ENCODE measurements at places on chromosomes 5 and 9.

GRCh38 chr9:126049088-126049487, 277.5 kb upstream of the MVB12B start:
- no peak for DNase-seq

DNA sequence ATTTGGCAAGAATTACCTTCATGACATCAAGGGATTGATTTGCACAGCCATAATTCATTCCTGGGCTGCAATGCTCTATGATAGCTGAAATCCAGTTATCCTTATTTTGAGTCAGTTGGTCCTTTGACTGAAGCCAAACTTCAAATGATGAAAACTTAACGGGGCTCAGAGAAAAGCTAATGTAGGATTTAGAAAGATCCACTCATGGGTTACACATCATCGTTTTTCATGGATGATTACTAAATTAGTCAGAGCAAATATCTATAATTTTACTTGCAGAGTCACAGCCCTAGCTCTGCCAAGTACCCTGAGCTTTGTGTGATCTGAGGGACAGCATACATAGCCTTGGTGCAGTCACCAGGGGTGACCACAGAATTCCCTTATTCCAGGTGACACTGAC, 27.3 kb upstream of the MUSK start:
- DNase-seq = no peak

DNA sequence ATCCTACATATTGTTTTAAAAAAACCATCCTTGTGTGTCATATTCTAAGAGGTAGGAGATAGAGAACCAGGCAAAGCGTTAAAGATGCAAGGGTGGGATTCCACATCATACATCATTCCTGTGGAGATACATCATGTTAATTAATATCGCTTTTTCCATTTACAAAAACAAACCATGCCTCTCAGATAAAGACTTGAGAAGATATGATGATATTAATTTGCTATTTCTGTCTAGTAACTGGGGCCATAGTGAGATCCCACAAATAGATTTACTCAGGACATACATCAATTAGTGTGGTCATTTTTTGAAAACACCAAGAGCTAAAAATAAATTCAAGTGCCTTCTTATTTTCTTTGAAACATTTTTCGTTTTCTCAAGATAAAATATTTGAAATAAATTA, 165.4 kb upstream of the TARS1 start:
- no peak for DNase-seq

GRCh38 chr5:107248066-107248695, 422.6 kb downstream of the EFNA5 start:
- DNase-seq = peak; percentile 0

DNA sequence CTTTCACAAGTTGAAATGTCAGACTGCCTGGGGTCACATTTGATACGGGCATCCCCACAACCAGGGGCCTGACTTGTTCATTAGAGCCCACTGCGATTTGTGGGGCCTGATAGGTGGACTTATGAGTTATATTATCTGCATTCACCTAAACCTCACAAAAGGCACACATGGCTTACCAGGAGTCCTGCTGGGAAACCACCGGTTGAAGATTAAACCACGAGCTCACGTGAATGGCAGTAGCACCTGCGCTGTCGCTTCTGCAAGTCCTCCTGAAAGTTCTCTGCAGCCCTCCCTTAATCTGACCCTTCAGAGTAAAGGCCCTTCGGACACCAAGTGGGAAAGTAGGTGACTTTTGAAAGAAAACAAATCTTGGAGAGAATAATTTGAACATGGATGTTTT, 68.9 kb downstream of the PPIC start:
- DNase-seq = no peak

GRCh38 chr5:37532976-37533740, 154.0 kb downstream of the WDR70 start:
- no peak for DNase-seq

- no peak for DNase-seq
Measured at GRCh38 chr5:154214371-154215106, 24.0 kb downstream of the GALNT10 start.

- DNase-seq = no peak
Measured at GRCh38 chr5:60332244-60333004, 367.5 kb downstream of the DEPDC1B start.

- DNase-seq = no peak
Measured at GRCh38 chr9:36040271-36040925, 3.7 kb downstream of the RECK start.

GRCh38 chr5:94024101-94024500, 282.7 kb upstream of the POU5F2 start:
- no peak for DNase-seq

DNA sequence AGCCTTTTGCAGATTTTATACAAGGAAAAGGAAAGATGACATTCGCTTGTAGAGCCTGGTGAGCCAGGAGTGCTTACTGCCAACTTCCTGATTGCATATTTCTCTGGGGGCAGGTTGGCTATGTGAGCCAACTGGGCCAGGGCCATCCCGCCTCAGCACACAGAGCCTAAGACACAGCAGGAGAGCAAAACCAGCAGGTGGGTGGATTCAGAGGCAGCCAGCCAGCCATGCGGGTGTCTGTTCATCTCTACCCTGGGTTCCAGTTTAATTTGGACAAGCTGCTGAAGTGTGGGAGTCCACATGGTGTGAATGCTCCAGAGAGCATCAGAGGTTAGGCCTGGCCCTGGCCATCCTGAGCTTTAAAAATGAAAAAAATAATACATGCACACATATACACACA, 291.4 kb downstream of the ARHGEF28 start:
- DNase-seq = peak; percentile 83

GRCh38 chr9:68932458-68932857, 81.5 kb downstream of the PRKACG start:
- no peak for DNase-seq

DNA sequence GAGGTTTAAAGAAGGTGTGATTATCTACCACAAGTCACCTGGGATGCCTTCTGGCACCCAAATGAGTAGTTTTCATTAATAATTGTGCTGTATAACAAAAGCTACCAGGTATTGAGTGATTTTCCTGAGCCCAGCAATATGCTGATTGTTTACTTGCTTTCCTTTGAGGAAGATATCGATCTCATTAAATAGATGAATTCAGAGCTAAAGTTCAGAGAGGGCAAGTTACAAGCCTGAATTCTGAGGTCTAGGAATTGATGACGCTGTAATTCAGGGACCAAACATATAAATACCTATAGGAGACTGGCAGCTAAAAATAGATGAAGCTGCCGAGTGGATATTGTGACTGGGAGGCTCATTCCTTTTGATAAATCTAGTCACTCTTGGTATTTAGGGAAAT, 1.1 kb downstream of the ERCC6L2 start:
- DNase-seq = no peak

GRCh38 chr5:132365213-132365612, 4.3 kb upstream of the SLC22A5 start:
- no peak for DNase-seq

DNA sequence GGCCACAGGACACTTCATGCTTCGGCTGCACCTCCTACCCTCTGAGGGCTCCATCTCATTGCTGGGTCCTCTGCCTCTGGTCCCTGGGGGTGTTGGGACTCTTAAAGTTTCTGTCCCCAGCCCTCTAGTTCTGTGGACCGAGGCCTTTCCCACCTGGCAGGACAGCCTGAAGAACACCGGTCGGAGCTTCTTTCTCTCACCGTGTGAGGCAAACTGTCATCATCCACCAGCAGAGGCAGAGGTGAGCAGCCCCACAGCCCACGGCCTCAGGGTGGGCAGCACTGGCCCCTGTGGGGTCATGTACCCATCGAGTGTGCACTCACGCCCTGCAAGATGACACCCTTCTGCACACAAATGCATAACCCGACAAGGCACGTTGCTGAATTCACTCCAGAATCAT, 49.9 kb downstream of the IRX2 start:
- no peak for DNase-seq

- DNase-seq = no peak
Measured at GRCh38 chr5:8434501-8434900, 565.6 kb downstream of the MTRR start.

DNA sequence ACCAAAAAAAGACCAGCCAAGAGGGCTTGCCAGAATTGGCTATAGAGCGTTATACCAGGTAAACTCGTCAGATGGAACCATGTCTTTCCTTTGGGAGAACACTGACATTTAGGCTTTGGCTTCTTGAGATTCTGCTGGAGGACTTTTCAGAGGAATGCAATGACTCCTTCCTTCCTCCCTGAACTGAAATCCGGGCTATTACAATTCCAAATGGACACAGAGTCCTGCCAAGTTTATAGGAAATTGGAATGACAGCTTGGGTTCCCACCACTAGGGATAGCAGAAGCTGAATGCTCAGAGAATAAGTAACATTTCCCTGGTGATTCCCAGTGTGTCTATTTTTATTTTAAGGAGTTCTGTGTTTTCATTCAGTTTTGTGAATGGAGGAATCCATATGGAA, 143.0 kb downstream of the FGF1 start:
- DNase-seq = no peak

- DNase-seq = peak; percentile 32
Measured at GRCh38 chr5:53381-54174, 38.4 kb upstream of the PLEKHG4B start.

- DNase-seq = no peak
Measured at GRCh38 chr9:22649384-22649783, 202.8 kb downstream of the DMRTA1 start.

DNA sequence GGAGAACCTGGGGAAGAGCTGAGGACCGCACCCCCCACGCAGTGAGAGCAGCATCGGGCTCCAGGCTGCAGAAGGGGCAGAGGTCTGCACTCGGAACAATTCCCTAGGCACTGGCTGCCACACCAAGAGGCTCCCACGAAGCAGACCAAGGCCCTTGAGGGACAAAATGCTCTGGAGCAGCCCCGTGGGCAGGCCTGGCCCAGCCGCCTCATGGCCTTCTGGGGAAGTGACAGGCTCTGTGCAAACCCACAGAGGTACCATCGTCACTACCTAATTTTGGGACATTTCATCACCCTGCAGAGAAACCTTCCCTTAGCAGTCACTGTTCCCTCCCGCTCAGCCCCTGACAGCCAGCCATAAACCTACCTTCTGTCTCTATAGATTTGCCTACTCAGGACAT, 15.9 kb downstream of the FBXW5 start:
- no peak for DNase-seq

GRCh38 chr5:131475541-131475941, 159.5 kb downstream of the RAPGEF6 start:
- DNase-seq = no peak

DNA sequence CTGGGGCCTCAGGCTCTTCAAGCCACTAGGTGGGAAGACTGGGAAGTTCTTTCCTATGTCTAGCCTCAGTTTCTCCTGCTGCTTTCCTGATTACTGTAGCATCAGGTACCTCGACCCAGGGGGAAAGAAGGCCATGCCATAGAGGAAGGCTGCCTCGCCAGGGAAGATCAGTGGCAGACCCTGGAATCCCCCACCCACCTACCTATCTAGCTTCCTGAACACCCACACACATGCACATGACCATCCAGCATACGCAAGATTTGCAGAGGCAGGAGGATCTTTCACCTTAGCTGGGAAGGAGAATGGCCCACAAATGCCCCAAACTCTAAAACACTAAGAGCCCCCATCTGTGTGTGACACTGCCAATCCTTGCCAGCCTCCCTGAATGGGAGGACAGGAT, 8.0 kb downstream of the NR5A1 start:
- DNase-seq = no peak

DNA sequence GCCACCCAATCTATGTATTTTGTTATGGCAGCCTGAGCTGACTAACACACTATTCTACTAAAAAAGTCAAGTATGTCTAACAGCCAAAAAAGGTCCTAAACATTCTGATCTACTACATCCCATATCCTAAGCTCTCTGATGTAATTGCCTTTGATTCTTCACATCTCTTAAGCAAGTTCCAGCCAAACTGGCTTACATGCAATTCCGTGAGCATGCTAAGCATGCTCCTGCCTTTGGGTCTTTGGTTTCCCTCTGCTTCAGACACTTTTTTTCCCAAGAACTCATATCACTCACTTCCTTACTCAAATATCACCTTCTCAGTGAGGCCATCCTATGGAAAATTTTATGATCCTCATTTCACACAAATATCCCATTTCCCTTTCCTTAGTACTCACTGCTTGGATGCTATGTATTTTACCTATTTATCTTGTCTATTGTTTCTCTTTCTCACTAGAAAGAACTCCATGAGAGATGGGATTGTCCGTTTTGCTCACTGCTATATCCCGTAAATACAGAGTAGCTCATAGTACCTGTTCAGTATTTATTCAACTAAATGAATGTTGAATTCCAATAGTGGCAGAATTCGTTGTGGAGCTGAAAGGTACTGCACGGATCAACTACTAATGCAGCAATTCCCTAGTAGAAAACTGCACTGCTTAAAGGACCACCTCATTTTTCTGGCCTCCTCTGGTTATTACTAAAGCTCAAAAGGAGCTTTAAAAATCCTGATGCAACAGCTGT, 2.3 kb upstream of the SLC12A2 start:
- DNase-seq = no peak

GRCh38 chr9:93329629-93330280, 121.7 kb upstream of the FAM120A start:
- DNase-seq = no peak
